Urinary bladder (tissue), 4 donors: ENCODE measurements at places on chromosomes 5 and 9. TPM values are rescaled to one million over a fixed set of nuclear protein-coding genes. Genes with fewer than 3 reads are reported as not detected.

- DNase-seq: no peak
Observed at GRCh38 chr9:38088006-38088925, 19.2 kb upstream of the SHB start.

GRCh38 chr5:114305402-114306207 lies 56.3 kb upstream of the KCNN2 start:
- DNase-seq: no peak

The PALM2AKAP2 gene
- polyA plus RNA-seq: 1.3 TPM

DNA sequence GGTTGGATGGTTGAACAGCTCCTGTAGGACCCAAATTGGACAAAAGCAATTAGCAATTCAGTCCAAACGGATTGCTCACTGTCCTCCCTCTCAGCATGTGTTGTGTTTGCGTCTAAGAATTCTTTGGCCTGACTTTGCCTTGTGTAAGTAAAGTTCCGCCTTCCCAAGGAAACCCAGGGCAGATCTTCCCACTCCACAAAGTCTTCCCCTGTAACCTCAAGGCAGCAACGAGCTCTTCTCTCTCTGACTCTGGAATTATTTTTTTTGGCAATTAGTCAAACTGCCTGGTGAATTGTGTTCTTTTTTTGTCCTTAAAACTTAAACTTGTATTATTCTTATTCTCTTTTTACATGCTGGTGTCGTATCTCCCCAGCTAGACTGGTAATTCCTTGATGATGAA lies 20.7 kb upstream of the BASP1 start:
- DNase-seq: no peak

- DNase-seq: peak; percentile 29
Observed at GRCh38 chr5:77853353-77853907, 77.3 kb upstream of the TBCA start.

The INSYN2B gene
- polyA plus RNA-seq: 0.05 TPM

DNA sequence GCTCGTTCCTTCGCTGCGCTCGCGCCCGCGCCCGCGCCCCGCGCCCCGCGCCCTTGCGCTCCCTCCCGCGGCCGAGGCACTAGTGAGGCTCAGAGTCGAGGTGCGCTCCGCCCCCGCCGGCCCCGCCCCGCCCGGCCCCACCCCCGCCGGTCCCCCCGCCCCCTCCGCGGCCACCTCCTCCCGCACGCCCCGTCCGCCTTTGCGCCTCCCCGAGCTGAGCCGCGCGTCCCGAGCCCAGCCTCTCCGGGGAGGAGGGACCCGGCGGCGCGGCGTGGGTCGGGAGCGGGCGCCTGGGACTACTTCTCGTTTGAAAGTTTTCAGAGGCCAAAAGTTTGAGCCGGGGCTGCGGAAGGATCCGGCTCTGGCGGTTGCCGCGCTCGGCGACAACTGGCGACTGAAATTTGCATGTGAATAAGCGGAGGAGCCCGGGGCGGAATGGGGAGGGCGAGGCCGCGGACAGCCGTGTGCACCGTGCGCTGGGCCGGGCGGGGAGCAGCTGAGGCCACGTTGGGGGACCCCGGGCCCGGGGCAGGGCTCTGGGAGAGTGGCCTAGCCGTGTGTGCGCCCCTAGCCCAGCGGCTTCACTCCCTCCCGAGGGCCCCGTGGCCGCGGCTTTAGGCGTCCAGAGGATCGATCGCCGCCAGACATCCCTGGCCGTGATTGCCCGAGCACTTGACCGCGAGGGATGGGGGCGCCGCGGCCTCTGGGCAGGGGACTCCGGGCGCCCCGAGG lies at the start of gene NOTCH1:
NOTCH1 (minus strand) TSS at position 84 of the 732 bp plus-strand sequence. CDS start 262 bp downstream, outside the sequence.
- DNase-seq: peak; percentile 70

The CDH9 gene
- polyA plus RNA-seq: not detected

- no peak for DNase-seq
Observed at GRCh38 chr5:114434396-114435219, 72.7 kb downstream of the KCNN2 start.

DNA sequence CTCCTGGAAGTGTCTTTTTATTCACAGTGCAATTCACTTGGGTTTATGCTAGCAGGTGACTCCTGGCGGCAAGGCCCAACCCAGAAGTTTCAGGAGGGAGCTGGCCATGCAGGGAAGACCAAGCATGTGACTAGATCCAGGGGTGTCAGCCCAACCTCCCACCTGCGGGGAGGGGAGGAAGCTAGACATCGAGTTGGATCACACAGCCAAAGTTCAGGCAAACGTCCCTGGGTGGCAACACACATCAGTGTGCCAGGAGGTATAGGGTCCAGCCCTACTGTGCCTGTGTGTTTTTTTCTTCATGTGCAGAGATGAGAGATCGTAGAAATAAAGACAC lies 25.3 kb downstream of the PNPLA7 start:
- DNase-seq: no peak

The BTF3 gene
- polyA plus RNA-seq: 712 TPM

- no peak for DNase-seq
Observed at GRCh38 chr5:66558560-66558959, 37.6 kb upstream of the MAST4 start.

- DNase-seq: no peak
Observed at GRCh38 chr5:90565491-90565890, 6.9 kb downstream of the ADGRV1 start.

The IL9 gene
- not detected for polyA plus RNA-seq

The PCDHB11 gene
- 2.8 TPM for polyA plus RNA-seq

The SLC44A1 gene
- 24.8 TPM for polyA plus RNA-seq

GRCh38 chr9:100534401-100534800 lies 43.5 kb upstream of the CAVIN4 start:
- no peak for DNase-seq

GRCh38 chr5:171578049-171578828 lies 158.8 kb downstream of the FGF18 start:
- no peak for DNase-seq

The TNC gene
- polyA plus RNA-seq: 43.5 TPM

GRCh38 chr9:107929443-107929842 lies 439.9 kb upstream of the KLF4 start:
- no peak for DNase-seq

DNA sequence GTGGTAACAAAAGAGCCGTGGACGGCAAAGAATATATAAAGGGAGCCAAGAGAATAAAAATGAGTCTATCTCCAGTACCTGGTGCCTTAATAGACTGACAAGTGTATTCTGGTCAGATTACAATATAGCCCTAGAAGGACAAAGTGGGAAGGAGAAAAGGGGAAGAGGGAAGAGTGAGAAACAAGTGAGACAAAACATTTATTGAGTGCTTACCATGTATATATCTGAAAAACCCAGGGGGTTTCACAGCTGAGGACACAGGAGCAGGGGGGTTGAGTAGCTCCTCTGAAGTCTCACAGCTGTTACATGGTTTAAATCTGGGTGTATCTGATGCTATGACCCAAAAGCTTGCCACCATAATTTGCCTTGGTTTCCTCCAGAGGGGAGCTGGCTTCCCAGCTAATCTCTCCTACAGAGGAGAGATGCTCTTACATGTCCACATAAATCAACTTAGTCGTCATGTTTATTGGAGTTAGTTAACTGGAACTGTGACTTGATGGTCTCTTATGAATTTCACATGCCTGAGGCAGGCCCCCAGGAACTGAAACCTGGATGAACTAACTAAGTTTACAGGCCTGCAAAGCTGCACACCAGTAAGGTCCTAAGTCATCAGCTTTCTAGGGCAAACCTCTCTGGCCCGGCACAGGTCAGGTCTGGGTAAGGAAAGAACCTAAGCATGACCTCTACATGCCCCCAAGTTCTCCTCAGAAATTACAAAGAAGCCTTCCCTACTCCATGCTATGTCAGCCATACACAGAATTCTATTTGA lies 15.5 kb downstream of the SIL1 start:
- DNase-seq: no peak

DNA sequence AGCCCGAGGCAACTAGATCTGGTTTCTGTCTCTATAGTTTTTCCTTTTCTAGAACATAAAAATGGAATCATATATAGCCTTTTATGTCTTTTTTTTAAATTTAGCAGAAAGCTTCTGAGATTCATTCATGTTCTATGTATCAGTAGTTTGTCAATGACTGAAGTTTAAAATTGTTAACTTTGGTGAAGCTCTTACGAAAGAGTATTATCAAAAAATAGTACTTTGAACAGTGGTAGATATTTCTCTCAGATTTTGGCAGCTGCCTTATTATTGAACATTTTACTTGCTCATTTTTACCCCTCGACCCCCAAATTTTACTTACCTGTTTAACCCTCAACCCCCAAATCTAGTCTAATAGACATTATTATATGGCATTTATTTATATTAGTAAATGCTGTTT lies 10.2 kb downstream of the NIPBL start:
- no peak for DNase-seq

DNA sequence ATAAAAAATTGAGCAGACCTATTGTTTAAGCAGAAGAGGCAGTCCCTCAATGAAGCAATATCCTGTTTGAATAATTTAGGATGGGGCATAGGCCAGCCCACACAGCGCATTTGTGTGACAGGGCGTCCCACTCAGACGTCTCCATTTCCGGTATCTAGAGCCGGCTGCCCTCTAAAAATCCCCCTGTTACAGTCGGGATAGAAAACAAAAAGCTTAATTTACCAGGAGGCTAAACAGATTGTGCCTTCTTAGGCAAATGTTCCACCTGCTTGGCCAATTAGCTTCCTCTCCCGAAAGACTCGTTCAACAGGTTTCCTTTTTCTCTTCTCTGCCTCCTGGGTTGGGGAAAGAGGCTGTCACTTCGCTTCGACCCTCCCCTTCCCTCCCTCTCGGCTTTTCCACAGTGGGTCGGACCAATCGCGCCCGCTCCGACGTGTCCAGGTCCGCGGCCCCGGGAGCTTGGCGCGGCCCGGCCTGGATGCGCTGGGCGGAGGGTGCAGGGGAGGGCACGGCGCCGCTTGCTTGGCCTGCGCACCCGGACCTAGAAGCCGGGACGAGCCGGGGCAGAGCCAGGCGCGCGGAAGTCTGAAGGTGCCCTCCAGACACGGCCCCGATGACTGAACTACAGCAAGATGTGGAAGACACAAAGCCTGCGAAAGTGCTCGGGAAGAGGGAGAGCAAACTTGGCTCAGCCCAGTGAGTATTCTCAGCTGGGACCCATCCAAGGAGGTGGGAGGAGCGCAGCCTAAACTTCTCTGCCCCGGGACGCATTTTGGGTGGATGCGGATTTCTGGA lies at the start of gene GRAMD2B:
GRAMD2B (plus strand) TSS at position 416 of the 795 bp plus-strand sequence; CDS start at position 614, 198 bp downstream.
- peak; percentile 89 for DNase-seq

- no peak for DNase-seq
Observed at GRCh38 chr9:26662476-26662875, 230.1 kb downstream of the CAAP1 start.

The MTAP gene
- 15.2 TPM for polyA plus RNA-seq

The MYMK gene
- not detected for polyA plus RNA-seq

DNA sequence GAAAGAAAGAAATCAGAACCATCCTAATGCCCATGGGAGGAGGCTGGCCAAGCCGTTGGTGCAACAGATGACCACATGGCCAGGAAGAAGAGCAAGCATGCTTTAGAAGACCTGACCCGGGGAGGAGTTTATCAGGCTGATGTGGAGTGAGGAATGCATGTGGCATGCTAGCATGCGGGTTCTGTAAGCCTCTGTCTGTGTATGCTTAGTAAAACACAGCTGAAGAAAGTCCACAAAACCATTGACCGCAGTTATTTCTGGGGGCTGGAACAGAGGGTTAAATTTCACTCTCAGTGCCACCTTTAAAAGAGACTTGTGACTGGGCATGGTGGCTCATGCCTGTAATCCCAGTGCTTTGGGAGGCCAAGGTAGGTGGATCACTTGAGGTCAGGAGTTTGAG lies 19.1 kb downstream of the GFI1B start:
- no peak for DNase-seq

The CDH6 gene
- polyA plus RNA-seq: 3.9 TPM

- DNase-seq: peak; percentile 42
Observed at GRCh38 chr5:5381310-5381913, 41.1 kb upstream of the ICE1 start.

The GABBR2 gene
- 0.04 TPM for polyA plus RNA-seq

DNA sequence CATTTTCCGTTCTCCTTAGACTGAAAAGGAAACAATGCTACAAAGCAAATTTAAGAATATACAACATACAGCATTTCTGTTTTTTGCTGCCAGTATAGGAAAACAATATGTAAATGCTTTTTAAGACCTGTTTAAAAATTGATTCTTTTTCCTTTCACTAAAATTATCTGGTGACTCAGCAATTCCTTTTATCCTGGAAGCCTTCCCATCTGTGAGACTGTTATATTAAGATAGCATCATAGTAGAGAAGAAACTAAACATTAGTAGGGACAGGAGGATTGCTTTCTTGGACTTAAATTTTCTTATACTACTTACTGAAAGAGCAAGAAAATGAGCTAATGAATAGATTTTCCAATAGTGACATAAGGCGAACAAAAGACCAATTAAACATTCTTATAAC lies 30.0 kb upstream of the GPR21 start:
- no peak for DNase-seq

DNA sequence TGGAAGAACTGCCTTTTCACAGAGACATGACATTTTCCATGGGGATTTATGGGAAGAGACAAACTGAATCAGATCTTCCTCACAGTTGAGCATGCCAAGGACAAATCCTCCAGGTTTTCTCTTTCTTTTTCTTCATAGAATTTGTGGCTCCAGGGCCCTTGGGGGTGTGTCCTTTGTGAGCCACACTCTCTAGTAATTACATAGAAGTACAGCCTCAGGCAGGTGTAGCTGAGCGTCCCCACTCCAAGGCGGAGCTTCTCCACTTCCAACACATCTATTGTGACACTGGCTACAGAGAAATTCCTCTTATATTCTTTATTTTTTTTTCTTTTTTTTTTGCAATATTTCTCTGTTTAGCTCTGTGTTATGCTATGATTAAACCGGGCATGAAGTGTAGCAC lies 420.5 kb upstream of the CD180 start:
- DNase-seq: no peak

The GPR151 gene
- polyA plus RNA-seq: not detected

The CMBL gene
- polyA plus RNA-seq: 28.2 TPM

The CACNA1B gene
- 0.14 TPM for polyA plus RNA-seq

The ERP44 gene
- 17.7 TPM for polyA plus RNA-seq

- no peak for DNase-seq
Observed at GRCh38 chr5:14906628-14907027, 35.0 kb upstream of the ANKH start.
